Stimulated activated memory B cell treated with anti-CD40 and anti-IgM and Interleukin-4, amounts not matched to agents 10 μg/mL and 1 μg/mL and 100 μg/mL, for 72 hours (primary cell): ENCODE measurements at places on chromosomes 7 and 10.

GRCh38 chr7:123711832-123712293 lies 36.9 kb downstream of the WASL start:
- no peak for ATAC-seq

- ATAC-seq, result peak; percentile 20
Observed at GRCh38 chr10:101130984-101131961, at the start of gene TLX1. TLX1 (plus strand) TSS chr10:101131300; CDS start chr10:101131542, 242 bp downstream.

- no peak for ATAC-seq
Observed at GRCh38 chr10:93054486-93054885, 6.1 kb upstream of the CYP26C1 start.

GRCh38 chr7:31073326-31074119 lies 21.4 kb downstream of the ADCYAP1R1 start:
- ATAC-seq, result no peak

DNA sequence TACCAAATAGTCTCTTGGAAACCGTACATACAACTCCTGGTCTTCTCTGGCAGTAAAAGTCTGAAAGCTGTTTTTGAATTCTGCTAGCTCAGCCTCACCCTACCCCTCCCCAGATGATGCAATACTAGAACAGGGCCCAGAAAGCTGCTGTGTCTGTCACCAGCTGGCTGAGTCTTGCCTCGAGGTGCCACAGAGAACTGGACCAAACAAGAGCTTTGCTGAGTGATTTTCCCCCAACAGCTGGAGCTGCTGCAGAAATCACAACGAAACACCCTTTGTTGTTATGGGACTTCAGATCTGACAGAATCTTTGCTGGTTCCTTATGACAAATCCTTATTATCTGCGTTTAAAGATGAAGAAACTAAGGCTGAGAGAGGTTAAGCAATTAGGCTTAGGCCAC lies 134.1 kb downstream of the SPAG6 start:
- ATAC-seq, result no peak

DNA sequence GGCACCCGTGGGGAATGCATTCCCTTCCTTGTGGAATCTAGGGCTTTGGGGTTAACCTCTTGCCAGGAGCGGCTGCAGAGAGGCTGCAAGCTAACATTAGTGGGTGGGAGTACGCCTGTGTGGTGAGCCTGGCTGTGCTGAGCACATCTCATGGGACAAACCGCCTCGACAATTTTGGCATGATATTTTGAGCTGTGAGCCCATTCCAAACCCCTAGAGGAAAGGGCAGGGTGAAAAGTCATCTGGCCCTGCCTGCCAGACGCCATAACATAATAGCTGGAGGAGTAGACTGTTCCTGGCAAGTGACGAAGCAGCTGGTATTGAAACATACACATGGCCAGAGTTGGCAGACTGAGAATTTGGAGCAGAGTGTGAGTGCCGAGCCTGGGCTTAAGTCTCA lies 110.0 kb downstream of the TACC2 start:
- no peak for ATAC-seq

DNA sequence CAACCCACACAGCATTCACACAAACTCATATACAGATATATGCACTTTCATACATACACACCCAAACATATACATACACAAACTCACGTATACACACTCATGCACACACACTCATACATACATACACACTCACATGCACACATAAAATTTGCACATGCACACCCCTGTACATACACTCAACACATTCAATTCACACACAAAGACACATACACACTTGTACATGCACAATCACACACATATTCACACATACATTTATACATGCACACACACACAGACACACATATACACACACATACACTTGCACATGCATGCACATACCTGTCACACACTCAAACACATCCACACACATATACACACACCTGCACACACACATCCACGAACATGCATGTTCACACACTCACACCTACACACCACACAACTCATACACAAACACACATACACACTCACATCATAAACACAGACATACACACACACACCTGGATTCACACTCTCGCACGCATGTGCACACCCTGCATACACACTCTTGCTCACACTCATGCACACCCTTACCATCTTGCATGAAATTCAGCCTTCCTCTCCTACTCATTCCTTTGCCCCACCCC lies 451.2 kb downstream of the GRID1 start:
- no peak for ATAC-seq

- ATAC-seq, result no peak
Observed at GRCh38 chr7:150831851-150832250, 20.5 kb upstream of the AOC1 start.

GRCh38 chr10:117165538-117166417 lies 27.7 kb upstream of the VAX1 start:
- no peak for ATAC-seq

- no peak for ATAC-seq
Observed at GRCh38 chr7:43904533-43905208, 1.7 kb downstream of the URGCP start.

DNA sequence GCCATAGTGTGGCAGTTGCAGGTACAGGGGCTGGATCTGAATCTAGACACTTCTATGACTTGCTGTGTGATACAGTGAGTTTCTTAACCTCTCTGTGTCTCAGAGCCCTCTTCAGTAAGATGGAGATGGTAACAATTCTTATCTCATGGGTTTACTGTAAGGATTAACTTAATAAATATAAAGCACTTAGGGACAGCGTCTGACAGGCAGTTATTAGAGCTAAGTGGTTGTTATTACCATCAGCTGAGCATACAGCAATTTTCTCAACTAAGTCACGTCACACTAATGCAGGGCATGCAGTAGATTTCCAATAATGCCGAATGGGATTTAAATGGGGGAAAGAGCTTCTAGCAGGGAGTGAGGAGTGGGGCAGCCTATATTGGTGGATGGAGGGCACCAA lies 162.6 kb downstream of the SH2D4B start:
- no peak for ATAC-seq

DNA sequence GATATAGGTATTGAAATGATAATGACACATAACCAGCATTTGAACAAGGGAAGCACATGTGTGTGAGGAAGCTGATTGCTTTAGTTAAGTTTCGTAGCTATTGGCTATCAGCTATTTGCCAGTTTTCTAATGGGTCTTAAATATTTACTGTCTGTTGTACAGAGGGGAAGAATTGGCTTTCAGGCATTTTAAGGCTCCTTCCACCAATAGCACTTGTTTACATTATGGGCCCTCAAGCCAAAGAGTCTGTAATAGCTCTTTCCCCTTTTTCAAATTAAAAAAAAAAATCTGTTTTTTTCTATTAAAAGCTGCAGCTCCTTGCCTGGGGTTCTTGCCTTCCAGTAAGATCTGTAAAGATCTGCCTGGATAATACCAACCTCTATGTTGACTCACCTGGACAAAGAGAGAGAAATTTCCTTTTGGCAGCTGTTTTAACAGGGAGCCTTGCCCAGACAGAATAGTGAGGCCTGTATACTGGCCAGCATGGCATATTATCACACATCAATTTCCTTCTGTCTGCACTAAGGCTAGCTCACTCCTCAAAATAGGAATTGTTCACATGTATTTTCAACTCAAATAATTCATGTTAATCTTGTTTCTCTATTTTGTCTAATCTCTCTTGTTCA lies 104.7 kb upstream of the LRGUK start:
- no peak for ATAC-seq

GRCh38 chr10:34462056-34462455 lies 353.0 kb downstream of the PARD3 start:
- ATAC-seq, result no peak

GRCh38 chr10:71623986-71624291 lies 95.6 kb downstream of the C10orf105 start:
- ATAC-seq, result no peak

- no peak for ATAC-seq
Observed at GRCh38 chr10:7312488-7312857, 98.4 kb downstream of the SFMBT2 start.

- ATAC-seq, result no peak
Observed at GRCh38 chr7:99171731-99172130, 27.8 kb upstream of the SMURF1 start.

DNA sequence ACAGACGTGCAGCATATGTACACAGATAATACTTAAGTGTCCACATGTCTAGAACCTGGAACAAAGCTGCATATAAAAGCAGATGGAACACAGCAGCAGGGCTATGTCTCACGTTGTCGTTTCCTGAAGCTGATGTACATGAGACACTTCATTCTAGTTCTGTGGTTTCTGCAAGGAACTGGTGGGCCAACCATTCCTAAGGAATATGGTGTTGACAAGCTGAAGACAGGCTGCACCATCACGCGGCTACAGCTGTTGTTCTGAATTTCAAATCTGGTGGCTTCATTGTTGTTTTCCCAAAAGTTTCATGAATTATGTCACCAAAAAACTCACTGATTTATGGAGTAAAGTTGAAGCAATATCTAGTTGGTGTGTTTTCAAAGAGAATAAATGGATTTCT lies 33.7 kb downstream of the PRKAG2 start:
- no peak for ATAC-seq

- ATAC-seq, result no peak
Observed at GRCh38 chr7:27911920-27912319, 172.0 kb downstream of the TAX1BP1 start.
